ENCODE measurements at places on chromosomes 11 and 22. TPM values are rescaled to one million over a fixed set of nuclear protein-coding genes. Genes with fewer than 3 reads are reported as not detected.

The PLAAT2 gene
- total RNA-seq: 0.57 TPM

DNA sequence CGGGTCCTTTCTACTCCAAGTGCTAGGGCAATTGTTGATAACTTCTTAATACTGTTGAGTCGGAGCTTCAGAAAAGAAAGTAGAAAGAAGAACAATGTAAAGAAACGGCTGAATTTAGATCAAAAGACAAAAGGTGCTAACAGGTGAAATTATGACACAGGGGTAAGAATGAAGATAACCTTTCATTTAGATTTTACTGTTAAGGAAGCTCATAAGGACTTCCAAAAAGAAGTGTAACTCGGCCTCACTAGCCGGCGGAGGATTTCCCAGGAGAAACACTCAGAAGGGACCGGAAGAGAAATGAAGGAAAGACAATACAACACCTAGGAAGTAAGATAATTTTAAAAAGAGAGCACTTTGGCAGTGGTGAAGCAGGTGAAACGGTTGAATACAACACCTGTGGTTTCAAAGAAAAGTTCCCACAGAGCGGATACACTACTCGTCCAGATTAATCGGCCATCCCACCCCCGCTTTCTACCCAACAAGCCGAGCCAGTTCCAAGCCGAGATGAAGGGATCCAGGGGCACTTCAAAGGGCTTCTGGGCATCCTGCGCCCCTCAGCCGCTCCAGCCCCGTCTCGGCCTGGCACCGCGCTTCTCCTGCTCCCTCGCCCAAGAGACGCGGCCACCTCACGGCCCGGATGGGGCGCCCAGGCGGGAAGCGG, 737 bp downstream of the PPP2R1B start:
- peaks cover 45% of the 10 kb centered on the region for H3K36me3 ChIP-seq
- H3K4me1 ChIP-seq: peaks cover 27% of the 10 kb centered on the region
- H3K4me3 ChIP-seq: peak overlapping the region; percentile 99
- H3K27me3 ChIP-seq: no peaks in the 10 kb centered on the region
- no peak for DNase-seq

DNA sequence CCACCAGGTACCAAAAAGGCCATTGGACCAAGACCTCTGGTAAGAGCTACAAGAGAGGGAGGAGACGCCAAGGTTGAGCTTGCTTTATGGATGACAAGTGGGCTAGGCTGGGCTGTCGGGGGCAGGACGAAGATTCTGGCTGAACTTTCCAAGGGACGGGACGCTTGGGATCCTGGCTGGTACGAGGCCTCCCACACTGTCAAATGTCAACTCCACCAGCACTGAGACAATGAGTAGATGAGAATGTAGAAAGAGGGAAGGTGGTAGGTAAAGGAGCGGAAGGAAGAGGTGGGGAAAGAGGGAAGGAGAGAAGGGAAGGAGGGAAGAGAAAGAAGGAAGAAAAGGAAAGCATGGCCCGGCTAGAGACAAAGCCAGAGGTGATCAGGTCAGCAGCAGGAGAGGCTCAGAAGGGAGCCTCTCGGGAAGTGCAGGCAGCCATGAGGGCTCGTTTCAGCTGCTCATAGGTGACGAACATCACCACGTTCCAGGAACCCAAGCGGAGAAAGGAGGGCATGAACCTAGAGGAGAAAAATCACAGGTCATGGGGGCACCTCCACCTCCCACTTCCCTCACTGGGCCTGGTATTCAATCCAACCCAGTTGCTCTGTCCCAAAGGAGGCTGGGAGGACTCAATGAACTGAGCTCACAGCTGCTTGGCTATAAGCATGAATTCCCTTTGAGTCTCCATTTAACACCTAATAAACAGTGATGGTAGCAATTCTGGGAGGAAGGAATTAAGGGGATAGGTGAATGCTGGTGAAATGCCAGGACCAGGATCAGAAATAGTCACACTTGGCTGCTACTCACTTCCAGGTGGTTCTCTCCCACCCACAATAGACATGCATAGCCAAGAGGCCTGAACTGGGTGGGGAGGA, 7.8 kb downstream of the UCP2 start:
- peaks cover 63% of the 10 kb centered on the region for H3K36me3 ChIP-seq
- no peaks in the 10 kb centered on the region for H3K27me3 ChIP-seq
- peak overlapping the region; percentile 51 for H3K4me3 ChIP-seq
- H3K27ac ChIP-seq: peak overlapping the region; percentile 79
- peaks cover 90% of the 10 kb centered on the region for H3K4me1 ChIP-seq

GRCh38 chr11:89736566-89736965, 26.5 kb downstream of the TRIM77 start:
- no peak for DNase-seq
- H3K27me3 ChIP-seq: no peaks in the 10 kb centered on the region
- H3K4me1 ChIP-seq: no peaks in the 10 kb centered on the region
- no peak overlapping the region for H3K27ac ChIP-seq
- H3K4me3 ChIP-seq: no peak overlapping the region
- H3K36me3 ChIP-seq: no peaks in the 10 kb centered on the region

The PANX2 gene
- total RNA-seq: 0.10 TPM

- H3K27ac ChIP-seq: no peak overlapping the region
- no peaks in the 10 kb centered on the region for H3K4me1 ChIP-seq
- H3K36me3 ChIP-seq: no peaks in the 10 kb centered on the region
- no peaks in the 10 kb centered on the region for H3K27me3 ChIP-seq
Observed at GRCh38 chr11:132187386-132187785, 817.0 kb downstream of the NTM start.

DNA sequence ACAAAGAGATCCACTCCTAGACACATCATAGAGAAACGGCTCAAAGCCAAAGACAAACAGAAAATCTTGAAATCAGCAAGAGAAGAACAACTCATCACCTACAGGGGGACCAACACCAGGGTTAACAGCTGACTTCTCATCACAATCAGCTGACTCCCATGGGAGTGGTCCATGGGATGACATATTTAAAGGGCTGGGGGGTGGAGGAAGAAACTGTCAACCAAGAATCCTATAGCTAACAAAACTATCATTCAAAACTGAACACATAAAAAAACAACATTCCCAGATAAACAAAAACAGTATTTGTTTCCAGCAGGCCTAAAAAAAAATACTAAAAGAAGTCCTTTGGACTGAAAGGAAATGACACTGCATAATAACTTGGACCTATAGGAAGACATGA, 86.7 kb downstream of the APOL5 start:
- H3K36me3 ChIP-seq: no peaks in the 10 kb centered on the region
- no peak for DNase-seq
- H3K27ac ChIP-seq: no peak overlapping the region
- no peak overlapping the region for H3K4me3 ChIP-seq

DNA sequence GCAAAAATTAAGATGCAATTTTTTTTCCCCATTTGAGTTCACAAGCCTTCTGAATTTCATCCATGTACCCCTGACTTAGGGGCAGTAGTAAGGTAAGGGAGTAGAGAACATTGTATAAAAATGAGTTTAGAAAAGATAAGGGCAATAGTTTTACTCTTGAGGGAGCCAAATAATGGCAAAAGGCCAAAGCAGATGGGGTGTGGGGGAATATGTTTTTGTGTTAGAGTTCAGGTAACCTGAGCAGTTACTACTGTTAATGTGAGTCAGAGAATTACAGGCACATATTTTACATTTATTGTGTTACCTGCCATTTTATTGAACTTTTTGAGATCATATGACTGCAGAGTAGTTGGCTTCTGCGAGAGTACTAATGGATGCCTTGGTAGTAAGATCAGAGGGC, 3.1 kb downstream of the EED start:
- peak overlapping the region; percentile 9 for H3K4me3 ChIP-seq
- peaks cover 54% of the 10 kb centered on the region for H3K4me1 ChIP-seq
- no peak for DNase-seq
- peaks cover 33% of the 10 kb centered on the region for H3K36me3 ChIP-seq
- H3K27ac ChIP-seq: no peak overlapping the region

The APOC3 gene
- not detected for total RNA-seq

The MS4A8 gene
- not detected for total RNA-seq

GRCh38 chr11:48033918-48034341, 53.6 kb downstream of the PTPRJ start:
- H3K36me3 ChIP-seq: peaks cover 56% of the 10 kb centered on the region
- peaks cover 73% of the 10 kb centered on the region for H3K4me1 ChIP-seq
- H3K4me3 ChIP-seq: no peak overlapping the region
- peak overlapping the region; percentile 40 for H3K27ac ChIP-seq

The CHRM1 gene
- not detected for total RNA-seq

DNA sequence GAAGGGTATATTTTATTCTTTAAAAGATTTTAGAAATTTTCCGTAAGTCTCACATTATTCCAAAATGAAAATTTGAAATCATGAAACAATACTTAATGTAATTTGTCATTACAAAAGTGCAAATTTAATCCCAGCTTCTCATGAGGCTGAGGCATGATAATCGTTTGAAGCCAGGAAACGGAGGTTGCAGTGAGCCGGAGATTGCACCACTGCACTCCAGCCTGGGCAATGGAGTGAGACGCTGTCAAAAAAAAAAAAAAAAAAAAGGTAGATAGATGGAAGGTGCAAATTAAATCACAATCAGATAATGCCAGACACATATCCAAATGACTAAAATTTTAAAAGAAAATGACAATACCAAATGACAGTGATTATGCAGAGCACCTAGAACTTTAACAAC, 644.2 kb downstream of the FAM181B start:
- H3K4me3 ChIP-seq: no peak overlapping the region
- H3K27ac ChIP-seq: no peak overlapping the region
- no peak for DNase-seq
- H3K4me1 ChIP-seq: no peaks in the 10 kb centered on the region
- H3K36me3 ChIP-seq: no peaks in the 10 kb centered on the region

The POU2AF1 gene
- total RNA-seq: 1.7 TPM
